SJSA1 (cell line): ENCODE measurements at places on chromosomes 1 and 21. TPM values are rescaled to one million over a fixed set of nuclear protein-coding genes. Genes with fewer than 3 reads are reported as not detected.

RNU1-2 gene
- under 0.01 and 294 TPM in 2 replicates for total RNA-seq

- no peaks in the 10 kb centered on the region for H3K36me3 ChIP-seq
- peak; percentile 21 for DNase-seq
- peaks cover 13% of the 10 kb centered on the region for H3K4me1 ChIP-seq
Measured at GRCh38 chr1:46533179-46533864, 18.1 kb downstream of the KNCN start.

GRCh38 chr1:35930593-35931445, at the start of gene AGO3:
Gene AGO3 (plus strand): TSS chr1:35931105. CDS start chr1:35931427, 322 bp downstream.
- peak within 1 kb of the TSS; percentile 91 for H3K27ac ChIP-seq
- peak; percentile 74 for DNase-seq
- peaks cover 4% of the 10 kb centered on the region for H3K4me1 ChIP-seq
- H3K27me3 ChIP-seq: no peaks in the 10 kb centered on the region

DNA sequence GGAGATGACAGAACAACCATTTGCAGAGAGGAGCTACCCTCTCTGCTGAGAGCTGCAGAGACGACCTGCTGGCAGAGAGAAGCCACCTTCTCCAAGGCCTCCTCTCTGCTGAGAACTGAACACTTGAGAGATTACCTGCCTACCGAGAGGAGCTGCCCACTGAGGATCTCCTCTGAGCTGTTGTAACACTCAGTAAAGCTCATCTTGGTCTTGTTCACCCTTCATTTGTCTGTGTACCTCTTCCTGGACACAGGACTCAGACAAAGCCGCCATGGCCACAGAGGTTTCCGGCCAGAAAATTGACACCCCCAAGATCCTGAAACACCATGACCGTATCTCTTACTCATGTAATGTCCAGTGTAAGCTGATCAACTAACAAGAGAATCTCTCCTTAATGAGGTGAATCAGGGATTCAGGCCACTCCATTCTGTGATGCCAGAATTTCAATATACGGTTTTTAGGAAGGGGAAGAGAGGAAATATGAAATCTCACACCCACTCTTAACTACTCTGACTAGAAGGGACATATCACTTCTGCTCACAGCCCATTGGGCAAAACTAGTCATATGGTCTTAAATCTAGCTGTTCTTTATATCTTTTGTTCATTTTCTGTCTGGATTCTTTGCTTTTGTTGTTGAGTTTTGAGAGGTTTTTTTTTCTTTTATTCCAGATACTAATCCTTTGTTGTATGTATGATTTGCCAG, 83.8 kb downstream of the RHOU start:
- H3K36me3 ChIP-seq: no peaks in the 10 kb centered on the region
- no peaks in the 10 kb centered on the region for H3K4me1 ChIP-seq
- H3K27ac ChIP-seq: no peak overlapping the region
- H3K4me3 ChIP-seq: no peak overlapping the region
- H3K27me3 ChIP-seq: no peaks in the 10 kb centered on the region; the same call in 1 of the 2 replicates

- no peak overlapping the region for H3K27ac ChIP-seq
- H3K27me3 ChIP-seq: no peaks in the 10 kb centered on the region
- DNase-seq: no peak
- H3K4me3 ChIP-seq: no peak overlapping the region
- H3K36me3 ChIP-seq: peaks cover 35% of the 10 kb centered on the region
- H3K4me1 ChIP-seq: peaks cover 4% of the 10 kb centered on the region
Measured at GRCh38 chr1:36453051-36453450, 2.8 kb upstream of the OSCP1 start.
